ENCODE measurements at places on chromosomes 16 and 17.

GRCh38 chr17:2157675-2158395 is 102.9 kb downstream of the HIC1 start:
- no peak for DNase-seq

DNA sequence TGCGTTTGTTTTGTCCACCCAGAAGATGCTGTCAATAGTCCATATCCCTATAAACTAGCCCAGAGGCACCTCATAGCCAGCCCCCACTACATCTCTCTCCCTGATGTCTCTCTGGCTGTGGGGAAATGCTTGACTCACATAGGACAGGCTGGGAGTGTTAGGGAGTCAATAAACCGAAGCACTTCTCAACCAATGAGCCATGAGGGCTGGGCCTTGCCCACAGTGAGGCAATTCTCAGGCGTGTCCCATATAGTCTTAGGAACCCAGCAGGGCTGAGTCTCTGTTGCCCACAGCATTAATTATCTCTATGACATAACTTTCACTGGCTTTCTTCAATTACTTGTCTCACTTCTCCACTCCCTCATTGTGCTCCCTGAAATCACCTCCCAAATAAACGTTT is 387.3 kb upstream of the CDH11 start:
- DNase-seq, result no peak

- DNase-seq, result no peak
Measured at GRCh38 chr17:52419229-52419641, 260.7 kb upstream of the CA10 start.

GRCh38 chr17:77915594-77916021 is 42.9 kb upstream of the TNRC6C start:
- no peak for DNase-seq

GRCh38 chr16:66035096-66035495 is 331.4 kb upstream of the CDH5 start:
- no peak for DNase-seq

DNA sequence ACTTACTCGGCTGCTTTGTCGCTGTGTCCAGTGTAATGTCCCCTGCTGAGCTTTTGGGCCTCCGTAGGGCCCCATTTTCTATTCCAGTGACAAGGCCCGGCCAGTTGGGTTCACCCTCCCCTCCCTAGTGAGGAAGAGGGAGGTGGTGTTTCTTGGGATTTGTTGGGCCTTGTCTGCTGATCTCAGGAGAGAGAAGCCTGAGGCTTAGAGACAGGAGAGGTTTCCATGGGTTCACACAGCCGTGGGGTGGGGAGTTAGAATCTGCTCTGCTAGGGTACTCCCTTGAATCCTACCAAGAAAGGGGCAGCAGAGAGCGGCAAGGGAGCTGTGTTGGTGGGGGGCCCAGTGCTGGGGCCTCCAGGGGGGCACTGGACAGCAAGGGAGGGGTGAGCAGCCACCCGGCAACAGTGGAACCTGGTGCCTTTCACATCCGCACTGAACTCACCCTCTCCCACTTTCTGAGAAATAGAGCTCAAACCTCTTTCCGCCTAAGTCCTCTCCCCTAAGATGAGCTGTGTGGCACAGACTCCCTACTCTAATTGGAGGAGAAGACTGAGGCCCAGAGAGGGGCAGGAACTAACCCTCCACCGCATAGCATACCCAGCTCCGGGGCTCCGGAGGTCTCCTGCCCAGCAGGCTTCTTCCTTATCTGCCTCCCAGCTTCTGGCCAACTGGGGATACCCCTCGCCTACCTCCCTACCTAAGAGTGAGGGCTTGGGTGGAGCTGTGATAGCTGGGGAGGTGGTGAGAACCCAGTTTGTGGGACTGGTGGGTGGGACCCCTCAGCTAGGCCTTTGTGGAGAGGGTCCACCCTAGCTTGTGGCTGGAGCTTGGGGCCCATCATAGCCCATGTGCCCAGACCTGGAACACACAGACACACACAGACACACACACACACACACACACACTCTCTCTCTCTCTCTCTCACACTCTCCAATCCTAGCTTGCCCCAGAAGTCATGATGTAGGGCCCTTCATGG is 6.8 kb downstream of the TBKBP1 start:
- no peak for DNase-seq

DNA sequence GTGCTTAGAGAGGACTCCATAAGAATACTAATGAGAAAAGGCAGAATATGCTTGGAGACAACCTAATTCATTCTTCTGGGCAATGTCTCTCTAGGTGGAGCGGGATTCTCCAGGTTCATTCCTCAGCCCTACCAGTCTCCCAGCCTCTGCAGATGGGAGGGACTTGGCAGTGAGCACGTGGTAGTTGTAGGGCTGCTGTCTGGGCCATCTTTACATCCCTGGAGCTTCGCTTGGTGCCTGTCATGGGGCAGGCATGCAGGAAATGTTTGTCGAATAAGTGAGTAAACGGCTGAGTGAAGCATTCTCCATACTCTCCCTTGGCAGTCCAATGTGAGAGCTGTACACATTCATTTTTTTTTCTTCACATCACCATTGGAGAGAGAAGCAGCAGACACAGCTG is 387.5 kb downstream of the UTP18 start:
- DNase-seq, result no peak

DNA sequence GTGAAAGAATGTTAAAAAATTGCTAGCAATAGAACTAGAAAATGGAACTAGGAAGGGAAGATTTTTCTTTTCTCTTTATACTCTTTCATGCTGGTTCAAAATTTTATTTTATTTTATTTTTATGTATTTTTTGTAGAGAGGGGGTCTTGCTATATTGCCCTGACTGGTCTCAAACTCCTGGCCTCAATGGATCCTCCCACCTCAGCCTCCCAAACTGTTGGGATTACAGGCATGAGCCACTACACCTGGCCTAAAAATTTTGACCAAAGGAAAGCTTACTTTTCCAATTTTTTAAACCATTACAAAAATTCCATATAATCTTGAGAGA is 10.0 kb upstream of the TERF2 start:
- no peak for DNase-seq

DNA sequence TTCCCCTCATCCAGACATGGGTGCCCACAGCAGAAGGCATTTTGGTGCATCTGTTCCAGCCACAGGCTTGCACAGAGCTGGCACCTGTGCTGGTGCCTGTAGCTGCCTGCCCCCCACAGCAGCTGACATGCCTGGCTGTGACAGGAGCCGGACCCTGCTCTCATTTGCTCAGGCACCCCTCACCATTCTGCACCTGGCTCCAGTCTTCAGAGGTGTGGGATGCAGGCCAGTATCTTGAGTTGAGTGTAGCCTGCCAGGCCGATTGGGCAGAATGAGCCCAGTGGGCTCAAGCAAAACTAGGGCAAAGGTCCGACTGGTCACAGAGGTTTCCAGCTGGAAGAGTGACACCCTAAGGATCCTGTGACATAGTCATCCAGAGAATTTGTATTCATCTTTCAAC is 887.7 kb downstream of the CDH11 start:
- DNase-seq, result no peak

DNA sequence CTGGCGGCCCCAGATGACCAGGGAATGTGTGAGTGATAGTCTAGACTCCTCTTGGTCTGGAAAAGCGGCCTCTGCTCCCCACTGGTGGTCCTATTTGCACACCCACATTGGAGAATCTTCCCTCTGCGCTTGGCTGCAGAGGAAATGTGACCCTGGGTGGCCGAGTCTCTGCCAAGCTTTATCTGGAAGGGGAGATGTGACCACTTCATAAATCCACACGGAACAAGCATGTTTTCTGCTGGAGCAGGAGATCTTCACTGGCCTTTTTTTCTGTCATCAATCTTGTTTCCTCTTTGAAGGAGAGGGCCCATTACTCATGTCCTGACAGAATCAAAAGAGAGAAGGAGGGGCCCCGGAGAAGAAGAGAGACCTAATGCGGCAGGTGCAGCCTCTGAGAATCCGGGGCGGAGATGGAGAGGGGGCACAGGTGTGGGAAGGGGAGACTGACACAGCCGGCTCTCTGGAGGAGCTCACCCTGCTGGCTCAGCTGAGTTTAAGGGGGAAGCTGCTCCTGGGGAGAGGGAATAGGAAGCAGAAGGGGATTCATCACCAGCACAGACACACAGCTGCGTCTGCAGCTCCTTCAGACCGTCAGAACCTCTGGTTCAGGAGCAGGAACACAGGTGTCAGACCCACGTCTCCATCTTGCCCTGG is 116.3 kb downstream of the SOX9 start:
- DNase-seq, result no peak

- no peak for DNase-seq
Measured at GRCh38 chr16:66508248-66508913, 41.5 kb downstream of the TK2 start.

DNA sequence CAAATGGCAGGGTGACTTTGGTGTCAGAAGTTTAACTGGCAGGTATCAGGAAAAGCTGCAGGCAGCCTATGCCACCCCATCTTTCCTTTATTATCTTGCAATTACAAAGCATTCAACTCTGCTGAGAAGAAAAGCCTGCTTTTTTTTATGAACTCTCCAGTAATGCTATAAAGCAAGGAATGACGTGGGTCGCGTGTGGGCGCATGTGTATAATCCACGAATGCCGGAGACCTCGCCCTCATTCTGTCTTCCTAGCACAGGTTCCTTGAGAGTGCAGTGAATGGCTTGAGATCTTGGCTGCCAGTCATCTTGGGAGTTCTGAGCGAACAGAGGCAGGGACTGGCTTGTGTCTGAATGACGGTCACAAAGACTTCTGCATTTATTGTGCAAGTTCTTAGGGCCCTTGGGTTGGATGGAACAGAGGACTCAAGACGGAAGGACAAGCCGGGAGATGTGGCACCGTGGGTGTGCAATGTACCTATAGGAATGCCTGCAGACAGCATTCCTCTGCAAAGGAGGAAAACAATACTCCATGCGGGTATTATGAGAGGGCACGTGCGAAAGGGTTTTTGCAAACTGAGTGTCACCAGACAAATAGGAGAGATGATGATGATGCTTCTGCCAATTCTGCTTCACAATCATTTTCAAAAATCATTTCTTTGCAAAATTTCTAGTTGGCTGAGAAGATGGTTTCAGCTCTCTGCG is 96.1 kb upstream of the ELAC2 start:
- DNase-seq, result no peak

- no peak for DNase-seq
Measured at GRCh38 chr16:73506568-73507056, 458.7 kb upstream of the ZFHX3 start.

DNA sequence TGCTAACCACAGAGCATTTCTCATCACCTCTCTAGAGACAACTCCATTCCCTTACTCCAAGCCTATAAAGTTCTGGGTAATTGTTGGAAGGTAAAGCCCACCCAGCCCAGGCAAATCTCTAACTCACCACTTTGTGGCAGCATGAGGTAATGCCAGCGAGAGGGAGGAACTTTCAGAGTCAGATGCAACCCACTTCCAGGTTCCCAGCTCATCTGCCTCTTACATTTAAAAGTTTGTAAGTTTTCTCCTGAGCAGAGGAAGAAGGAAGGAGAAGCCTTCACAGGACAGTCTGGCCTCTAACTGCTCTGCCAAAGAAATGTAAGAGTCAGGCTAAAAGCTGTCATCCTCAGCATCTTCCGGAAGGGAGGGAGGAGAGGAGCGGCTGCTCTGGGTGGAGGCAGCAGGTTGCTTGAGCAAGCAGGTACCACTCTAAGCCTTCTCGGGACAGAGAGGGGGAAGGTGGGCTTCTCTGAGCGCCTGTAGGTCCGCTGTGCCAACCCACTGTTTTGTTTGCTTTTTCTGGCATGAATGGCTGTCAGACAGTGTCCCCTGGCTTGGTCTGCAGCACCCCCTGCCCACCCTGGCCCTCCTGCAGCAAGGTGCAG is 1.0 kb downstream of the ZNF319 start:
- no peak for DNase-seq

DNA sequence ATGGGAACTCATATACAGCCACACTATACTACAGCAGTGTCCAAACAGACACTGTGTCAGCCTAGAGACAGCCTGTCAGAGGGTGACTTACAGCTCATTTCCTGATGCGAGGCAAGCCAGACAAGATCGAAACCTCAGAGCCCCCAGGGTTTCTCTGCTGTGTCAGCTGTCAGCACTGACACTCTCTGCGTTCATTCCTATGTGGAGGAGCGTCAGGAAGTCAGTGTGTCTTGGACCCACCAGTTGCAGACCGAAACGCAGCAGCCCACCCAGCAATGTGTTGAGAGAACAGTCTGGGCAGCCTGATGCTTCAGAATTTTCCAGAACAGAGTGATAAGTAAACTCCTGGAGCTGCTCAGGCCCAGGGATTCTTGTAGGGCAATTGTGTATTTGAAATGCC is 20.6 kb upstream of the MAPT start:
- no peak for DNase-seq

- DNase-seq, result no peak
Measured at GRCh38 chr16:83713597-83713996, 94.2 kb upstream of the HSBP1 start.

DNA sequence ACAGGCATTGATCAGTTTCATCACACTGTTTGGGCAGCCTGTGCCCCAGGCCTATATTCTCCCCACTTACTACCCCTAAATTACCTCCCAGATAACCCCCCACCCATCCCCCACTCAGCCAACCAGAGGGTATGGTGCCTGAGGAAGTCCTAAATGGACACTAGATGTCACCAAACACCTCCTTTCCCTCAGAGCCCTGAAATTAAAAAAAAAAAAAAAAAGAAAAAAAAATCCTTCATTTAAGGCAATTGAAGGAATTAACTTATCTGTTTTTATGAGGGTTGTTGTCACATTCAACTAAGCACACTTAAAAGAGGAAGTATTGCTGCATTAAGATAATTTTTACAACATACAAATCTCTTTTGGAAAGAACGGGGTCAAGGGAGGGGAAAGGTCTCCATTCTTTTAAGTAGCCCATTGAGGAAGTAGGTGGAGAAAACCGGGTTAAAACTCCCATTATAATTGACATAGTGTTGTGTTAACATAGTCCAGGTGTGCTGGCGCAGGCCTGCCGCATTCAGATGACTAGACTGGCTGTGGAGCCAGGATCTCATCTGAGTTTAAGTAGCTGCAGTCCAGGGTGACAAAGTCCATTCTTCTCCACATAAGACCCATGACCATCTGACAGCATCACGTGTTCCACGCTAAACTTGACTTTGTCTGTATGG is 46.3 kb downstream of the SNX11 start:
- no peak for DNase-seq

DNA sequence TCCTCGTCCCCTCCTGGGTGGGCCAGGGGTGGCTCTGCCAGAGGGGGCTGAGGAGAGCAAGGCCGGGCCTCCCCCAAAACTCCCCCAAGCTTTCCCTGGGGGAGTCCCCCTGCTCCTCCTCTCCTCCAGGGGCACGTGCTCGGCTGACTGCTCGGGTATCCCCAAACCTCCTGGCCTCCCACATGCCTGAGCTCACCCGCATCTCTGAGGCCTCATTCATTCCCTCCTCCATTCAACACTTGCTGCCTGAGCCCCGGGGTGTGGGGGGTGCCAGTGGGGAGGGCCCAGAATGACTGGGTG is 83.1 kb downstream of the RTN4RL1 start:
- no peak for DNase-seq

GRCh38 chr16:3096362-3096761 is 2.7 kb downstream of the ZSCAN10 start:
- DNase-seq, result no peak

All from occipital lobe (tissue), 3 donors.